Bone marrow (tissue), 2 donors: ENCODE measurements at places on chromosomes 13 and 19.

- DNase-seq, result no peak
Observed at GRCh38 chr13:90300015-90300414, 1047.5 kb upstream of the MIR17HG start.

DNA sequence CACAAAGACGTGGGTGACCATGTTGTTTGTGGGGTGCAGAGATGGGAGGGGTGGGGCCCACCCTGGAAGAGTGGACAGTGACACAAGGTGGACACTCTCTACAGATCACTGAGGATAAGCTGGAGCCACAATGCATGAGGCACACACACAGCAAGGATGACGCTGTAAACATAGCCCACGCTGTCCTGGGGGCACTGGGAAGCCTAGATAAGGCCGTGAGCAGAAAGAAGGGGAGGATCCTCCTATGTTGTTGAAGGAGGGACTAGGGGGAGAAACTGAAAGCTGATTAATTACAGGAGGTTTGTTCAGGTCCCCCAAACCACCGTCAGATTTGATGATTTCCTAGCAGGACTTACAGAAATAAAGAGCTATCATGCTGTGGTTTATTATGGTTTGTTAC lies 5.6 kb downstream of the KLK2 start:
- DNase-seq, result no peak

DNA sequence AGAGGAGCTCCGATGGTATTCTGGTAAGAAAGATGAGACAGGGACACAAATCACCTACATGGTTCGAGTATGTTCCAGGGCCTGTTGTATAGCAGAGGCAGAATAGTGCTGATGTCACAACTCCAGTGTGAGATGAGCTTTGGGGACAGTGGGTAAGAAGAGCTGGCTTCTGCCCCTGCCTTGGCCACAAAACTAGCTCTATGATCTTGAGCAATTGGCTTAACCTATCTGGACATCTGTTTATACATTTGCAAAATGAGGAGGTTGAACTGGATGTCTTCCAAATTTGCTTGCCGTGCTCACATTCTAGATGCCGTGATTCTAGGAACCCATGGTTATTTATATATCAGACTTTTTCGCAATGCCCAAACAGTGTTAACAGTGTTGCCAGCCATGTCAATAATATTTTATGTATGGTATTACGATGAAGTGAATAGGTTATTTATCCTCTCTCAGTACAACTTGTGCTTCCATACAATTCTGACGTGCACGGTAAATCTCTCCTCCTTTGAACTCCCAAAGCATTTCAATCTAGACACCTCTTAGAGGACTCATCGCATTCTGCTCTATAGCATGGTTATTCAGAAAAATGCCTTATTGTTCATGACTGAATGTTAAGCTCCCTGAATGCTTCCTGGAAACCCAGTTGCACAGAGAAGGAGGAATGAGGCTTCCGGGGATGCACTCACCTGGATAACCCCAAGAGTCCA lies 316.0 kb downstream of the FOXO1 start:
- DNase-seq, result no peak

GRCh38 chr13:101383595-101383994 lies 32.7 kb downstream of the NALCN start:
- DNase-seq, result no peak

DNA sequence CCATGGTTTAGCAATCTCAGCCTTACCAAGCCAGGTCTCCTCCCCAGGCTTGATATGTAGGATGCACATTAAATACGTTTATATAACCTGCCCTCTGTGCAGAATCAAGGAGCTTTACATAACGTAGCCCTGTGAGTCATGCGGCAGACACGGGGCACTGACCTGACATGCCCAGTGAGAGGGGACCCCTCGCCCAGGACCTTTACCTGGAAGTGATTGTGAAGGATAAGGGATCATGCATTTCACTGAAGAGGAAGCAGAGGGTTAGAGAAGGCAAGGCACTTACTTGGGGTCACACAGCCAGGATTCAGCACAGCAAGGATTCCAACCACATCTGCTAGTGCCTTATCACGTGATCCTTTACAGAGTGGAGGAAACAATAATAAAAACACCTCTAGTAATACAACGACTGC lies 18.9 kb upstream of the FOSB start:
- no peak for DNase-seq

DNA sequence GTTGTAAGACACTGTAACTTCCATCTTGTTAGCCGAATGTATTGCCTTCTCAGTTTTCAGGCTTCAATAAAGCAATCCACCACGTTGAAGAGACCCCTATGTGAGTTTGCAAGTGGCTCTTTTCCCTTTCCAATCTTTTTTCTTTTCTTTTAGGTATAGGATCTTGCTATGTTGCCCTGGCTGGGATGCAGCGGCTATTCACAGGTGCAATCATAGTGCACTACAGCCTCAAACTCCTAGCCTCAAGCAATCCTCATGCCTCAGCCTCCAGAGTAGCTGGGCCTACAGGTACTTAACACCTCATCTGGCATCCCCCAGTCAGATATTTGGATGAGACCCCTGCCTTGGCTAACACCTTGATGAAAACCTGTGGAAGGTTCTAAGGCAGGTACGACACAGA lies 33.5 kb upstream of the FEM1A start:
- DNase-seq, result no peak

DNA sequence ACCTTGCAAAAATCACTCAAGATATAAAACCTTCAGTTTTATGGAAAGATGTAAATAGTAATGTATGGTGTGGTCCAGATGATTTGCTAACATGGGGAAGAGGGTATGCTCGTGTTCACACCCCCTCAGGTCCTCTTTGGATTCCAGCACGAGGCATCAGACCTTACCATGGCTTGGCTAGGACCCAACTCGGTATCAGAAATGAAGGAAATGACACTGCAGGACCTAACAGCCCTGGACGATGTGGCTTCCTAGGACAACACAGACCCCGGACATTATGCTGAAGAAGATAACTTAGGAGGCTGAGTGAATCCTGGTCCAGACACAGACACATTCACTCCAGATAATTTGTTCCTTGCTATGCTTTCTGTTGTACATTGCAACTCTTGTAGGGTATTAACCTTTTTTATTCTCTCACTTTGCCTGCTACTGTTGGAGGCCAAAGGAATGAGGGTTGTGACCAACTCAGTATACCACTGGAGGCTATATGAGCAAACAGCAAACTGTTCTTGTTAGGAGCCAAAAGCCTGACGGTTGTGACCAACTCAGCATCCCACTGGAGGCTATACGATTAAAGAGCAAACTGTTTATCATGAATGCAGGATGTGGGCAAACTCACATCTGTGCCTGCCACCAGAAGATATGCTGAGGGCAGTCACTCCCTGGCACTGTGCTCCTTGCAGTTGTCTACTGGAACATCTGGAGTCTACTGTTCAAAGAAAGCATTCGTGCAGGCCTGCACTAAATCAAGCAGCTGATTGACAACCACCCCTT lies 121.7 kb downstream of the ZNF429 start:
- DNase-seq, result no peak

DNA sequence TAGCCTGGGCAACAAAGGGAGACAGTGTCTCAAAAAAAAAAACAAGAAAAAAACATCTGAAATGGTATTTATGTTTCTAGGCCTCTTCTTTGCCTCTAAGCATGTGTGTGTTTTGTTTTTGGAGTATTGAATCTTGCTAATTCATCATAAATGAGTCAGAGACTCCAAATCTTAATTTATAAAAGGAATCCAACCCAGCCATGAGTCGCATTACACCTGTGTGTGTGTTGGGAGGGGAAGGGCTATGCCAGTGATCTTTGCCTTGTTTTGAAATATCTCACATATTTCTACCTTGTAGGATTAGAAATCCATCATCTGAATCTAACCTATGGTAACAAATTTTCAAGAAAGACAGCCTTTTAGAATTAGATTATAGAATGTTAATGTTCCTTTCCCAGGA lies 4.0 kb downstream of the ZNF331 start:
- DNase-seq, result no peak

- no peak for DNase-seq
Observed at GRCh38 chr13:111515307-111515617, 194.8 kb downstream of the TEX29 start.

GRCh38 chr19:33350538-33351309 lies 22.8 kb upstream of the CEBPG start:
- no peak for DNase-seq

- DNase-seq, result no peak
Observed at GRCh38 chr13:100298691-100299090, 209.8 kb downstream of the PCCA start.

- DNase-seq, result no peak
Observed at GRCh38 chr13:47291107-47291656, 394.3 kb upstream of the HTR2A start.

- no peak for DNase-seq
Observed at GRCh38 chr13:62687732-62688131, 1272.1 kb upstream of the PCDH20 start.

GRCh38 chr19:18109341-18109732 lies 11.8 kb downstream of the MAST3 start:
- no peak for DNase-seq

DNA sequence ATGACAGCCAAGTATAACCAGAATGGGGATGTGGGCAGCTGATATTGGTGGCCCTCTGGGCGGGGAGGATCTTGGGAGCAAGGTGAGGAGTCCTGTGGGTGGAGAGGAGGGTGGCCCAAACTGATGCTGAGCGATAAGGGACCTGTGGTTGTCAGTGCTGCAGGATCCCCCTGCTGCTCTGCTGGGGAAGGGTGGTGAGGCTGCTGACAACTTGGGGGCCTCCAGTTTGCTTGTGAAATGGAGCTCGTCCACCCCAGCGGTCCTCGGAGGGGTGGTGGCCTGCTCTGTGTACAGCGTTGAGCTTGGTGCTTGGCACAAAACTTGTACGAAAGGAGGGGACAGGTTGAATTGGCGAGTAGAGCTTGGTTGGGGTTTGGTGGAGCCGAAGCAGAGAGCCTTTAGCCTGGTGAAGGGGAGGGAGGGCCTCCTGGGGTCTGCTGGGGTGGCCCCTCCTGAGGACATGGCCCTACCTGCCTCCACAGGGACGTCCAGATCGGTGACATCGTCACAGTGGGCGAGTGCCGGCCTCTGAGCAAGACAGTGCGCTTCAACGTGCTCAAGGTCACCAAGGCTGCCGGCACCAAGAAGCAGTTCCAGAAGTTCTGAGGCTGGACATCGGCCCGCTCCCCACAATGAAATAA lies 2.9 kb downstream of the RPS11 start:
- DNase-seq, result no peak

DNA sequence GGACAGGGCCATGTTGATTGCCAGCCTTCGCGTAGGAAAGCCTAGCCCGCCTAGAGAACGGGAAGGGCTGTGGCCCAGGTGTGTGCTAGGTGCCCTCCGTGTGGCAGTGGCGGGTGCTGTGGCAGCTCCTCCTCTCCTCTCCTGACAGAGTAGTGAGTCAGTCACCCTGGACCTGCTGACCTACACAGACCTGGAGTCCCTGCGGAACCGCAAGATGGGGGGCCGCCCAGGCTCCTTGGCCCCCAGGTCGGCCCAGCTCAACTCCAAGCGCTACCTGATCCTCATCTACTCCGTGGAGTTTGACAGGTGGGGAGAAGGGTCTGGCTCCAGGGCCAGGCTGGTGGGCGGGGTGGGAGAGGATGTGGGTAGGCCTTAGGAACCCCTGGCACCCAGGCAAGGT lies 11.1 kb downstream of the CCDC61 start:
- DNase-seq, result no peak

DNA sequence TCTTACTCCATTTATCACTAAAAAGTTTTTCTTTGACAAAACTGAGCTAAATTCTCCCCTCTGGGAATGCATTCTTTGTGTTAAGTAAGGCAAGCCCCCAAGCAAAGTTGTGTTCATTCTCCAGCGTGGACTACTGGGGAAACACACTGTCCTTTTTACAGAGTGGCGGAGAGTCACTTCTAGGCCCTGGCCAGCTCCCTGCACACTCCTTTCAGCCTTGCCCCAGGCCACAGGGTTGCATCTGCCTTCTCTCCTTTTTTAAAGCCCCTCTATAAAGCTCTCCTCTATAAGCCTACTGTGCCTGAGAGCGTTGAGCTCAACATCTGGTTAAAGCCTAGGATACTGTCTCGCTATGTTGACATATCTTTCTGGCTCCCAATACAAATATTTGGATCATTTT lies 803.4 kb downstream of the PCDH17 start:
- no peak for DNase-seq

- DNase-seq, result no peak
Observed at GRCh38 chr13:100922599-100922998, 248.0 kb upstream of the TMTC4 start.

DNA sequence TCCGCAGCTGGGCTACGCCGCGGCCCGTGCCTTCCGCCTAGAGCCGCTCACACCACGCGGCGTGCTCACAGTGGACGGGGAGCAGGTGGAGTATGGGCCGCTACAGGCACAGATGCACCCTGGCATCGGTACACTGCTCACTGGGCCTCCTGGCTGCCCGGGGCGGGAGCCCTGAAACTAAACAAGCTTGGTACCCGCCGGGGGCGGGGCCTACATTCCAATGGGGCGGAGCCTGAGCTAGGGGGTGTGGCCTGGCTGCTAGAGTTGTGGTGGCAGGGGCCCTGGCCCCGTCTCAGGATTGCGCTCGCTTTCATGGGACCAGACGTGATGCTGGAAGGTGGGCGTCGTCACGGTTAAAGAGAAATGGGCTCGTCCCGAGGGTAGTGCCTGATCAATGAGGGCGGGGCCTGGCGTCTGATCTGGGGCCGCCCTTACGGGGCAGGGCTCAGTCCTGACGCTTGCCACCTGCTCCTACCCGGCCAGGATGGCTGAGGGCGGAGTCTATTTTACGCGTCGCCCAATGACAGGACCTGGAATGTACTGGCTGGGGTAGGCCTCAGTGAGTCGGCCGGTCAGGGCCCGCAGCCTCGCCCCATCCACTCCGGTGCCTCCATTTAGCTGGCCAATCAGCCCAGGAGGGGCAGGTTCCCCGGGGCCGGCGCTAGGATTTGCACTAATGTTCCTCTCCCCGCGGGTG lies 7.4 kb downstream of the DBP start:
- no peak for DNase-seq

- no peak for DNase-seq
Observed at GRCh38 chr19:35211545-35212230, 16.9 kb downstream of the FAM187B start.

GRCh38 chr13:94548821-94549231 lies 47.1 kb downstream of the TGDS start:
- no peak for DNase-seq

DNA sequence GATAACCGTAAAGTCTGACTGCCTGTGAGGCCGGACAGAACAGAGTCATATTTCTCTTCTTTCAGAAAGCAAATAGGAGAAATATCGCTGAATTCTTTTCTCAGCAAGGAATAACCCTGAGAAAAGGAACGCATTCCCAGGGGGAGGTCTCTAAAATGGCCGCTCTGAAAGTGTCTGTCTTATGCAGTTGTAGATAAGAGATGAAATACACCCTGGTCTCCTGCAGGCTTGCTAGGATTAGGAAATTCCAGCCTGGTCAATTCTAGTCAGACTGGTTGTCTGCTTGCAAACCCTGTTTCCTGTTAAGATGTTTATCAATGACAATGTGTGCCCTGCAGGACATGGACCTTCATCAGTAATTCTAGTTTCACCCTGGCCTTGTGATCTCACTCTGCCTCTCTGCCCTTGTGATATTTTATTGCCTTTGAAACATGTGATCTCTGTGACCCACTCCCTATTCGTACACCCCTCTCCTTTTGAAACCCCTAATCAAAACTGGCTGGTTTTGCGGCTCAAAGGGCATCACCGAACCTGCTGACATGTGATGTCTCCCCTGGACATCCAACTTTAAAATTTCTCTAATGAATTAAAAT lies 934.8 kb upstream of the SPRY2 start:
- DNase-seq, result no peak

GRCh38 chr13:49545661-49546060 lies 39.7 kb downstream of the RCBTB1 start:
- no peak for DNase-seq
